ENCODE measurements at places on chromosomes 6 and 20.

DNA sequence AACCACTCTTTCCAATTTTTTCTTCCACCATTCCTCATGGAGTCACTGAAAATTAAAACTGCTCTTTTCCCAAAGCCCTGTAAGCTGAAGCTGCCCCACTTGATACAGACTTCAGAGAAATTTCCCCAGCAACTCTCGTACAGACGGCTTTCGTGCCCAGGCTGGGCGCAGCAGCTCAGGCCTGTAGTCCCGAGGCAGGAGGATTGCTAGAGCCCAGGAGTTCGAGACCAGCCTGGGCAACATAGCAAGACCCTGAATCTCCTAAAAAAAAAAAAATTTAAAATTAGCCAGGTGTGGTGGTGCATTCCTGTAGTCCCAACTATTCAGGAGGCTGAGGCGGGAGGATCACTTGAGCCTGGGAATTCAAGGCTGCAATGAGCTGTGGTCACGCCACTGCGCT is 6.6 kb downstream of the PPDPF start:
- no peak for DNase-seq

DNA sequence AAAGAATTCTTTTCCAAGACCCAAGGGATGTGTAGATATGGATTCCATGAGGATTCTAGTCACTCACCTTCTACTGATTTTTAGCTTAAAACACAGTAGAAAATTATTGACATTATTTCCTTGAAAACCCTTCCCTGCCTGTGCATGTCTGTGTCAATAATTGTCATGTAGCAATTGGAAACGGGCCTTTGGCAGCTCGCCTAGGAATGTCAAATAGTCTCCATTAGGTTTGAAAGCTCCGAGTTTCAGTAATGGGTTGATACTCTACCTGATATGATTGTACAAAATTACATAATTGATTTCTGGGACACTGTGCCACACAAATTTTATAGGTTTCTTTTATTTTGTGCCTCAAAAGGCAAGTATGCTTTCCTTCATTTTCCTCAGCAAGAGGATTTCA is 515.2 kb upstream of the ARID1B start:
- no peak for DNase-seq

DNA sequence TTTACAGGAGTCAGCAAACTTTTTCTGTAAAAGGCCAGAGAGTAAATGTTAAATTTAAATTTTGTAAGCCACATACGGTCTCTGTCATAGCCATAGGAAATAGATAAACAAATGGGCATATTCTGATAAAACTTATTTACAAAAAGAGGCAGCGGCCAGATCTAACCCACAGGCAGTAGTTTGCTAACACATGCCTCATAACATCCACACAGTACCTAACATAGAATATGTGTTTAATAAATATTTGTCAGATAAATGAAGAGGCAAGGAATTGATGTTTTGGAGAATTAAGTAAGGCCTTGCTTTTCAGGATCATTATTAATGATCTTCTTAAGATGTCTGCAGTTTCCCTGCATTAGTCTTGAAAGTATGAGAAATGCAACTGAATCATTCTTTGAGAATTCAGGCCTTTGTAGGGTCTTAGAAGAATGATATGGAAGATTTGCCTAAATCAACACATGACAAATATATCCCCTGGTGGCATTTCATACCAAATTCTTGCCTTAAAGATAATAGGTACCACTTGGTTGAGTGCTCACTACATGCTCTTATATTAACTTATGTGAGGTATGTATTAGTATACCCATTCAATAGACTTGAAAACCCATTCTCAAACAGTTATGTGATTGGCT is 39.3 kb upstream of the TRAM2 start:
- DNase-seq = peak; percentile 57

GRCh38 chr6:128659276-128659675 is 138.9 kb upstream of the PTPRK start:
- no peak for DNase-seq

- peak; percentile 79 for DNase-seq
These were observed 76.7 kb downstream of the CEP162 start for GRCh38 chr6:84150705-84151104.

DNA sequence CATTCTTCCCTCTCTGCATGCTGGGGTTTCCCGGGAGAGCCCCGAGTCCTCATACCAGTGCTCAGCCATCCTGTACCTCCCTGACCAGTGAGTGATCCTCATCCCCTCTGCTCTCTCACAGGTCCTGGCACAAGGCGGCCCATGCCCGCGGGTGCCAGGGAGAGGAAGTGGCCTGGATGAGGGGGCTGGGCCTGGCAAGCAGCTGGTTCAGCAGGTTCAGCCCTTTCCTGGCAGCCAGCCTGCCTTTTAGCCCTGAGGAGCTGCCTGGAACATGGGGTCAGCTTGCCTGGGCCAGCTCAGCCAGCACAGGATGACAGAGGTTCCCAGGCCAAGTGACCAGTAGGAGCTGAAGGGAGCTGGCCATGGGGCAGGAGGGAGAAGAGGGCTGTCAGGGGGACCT is 10.9 kb downstream of the MOCS1 start:
- DNase-seq = no peak

DNA sequence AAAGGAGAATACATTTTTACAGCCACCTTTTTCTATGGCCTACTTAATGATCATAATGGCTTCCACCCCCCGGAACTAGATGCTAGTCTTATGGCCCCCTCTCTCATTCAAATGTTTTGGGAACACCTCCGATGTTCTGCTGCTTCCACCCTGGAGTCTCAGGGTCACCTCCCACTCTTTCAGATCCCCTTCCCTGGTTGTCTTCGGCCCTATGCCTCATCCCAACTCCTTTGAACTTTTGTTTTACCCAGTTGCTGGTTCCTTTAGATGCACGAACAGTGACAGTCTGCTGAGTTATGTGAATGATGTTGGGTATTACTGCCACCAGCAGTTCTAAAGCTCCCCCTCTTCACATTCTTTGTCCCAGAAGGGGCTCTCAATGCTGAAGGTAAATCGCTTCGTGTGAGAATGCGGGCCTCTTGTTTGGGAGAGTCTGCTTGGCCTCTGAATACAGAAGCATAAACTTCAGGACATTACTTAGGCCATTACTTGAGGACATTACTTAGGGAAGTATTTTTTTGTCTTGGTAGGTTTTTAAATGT is 309.1 kb downstream of the SOX4 start:
- DNase-seq = no peak

- DNase-seq = no peak
These were observed 10.2 kb upstream of the TGM3 start for GRCh38 chr20:2285613-2286012.

- DNase-seq = peak; percentile 39
These were observed 2.2 kb downstream of the SRSF3 start for GRCh38 chr6:36596356-36596755.

DNA sequence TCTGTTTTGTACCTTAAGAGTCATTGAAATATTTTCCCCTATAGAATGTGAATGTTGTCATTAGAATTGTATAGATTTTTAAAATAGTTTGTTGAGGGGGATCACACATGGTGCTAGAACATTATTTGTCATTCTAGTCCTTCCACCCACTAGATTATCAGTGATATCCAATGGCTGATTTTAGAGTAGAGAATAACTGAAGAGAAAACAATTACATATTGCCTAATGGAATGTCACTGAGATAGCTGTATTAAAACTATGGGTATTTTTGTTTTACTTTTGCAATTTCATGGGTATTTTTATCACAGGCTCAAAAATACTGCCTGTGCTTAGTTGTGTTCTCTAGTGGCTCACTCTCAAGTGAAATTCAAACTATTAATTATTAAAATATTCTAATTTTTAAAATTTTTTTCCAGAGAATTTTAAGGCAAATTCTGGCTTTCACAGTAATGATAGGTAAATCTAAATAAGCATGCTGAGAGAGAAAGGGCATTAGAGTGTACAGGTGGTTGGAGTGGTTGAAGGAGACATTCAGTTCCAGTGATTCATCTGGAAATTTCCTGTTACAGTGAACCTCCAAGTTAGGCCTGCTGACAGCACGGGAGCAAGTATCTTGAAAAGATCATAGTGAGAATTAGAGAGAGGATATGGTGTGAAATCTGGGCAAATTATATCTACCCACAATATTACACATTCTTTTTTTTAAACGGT is 399.6 kb downstream of the NKAIN2 start:
- DNase-seq = no peak

GRCh38 chr6:45001663-45002062 is 326.5 kb upstream of the RUNX2 start:
- no peak for DNase-seq

- no peak for DNase-seq
These were observed 6.8 kb downstream of the TBPL1 start for GRCh38 chr6:133959667-133960368.

- DNase-seq = no peak
These were observed 40.7 kb downstream of the SLC22A3 start for GRCh38 chr6:160388922-160389321.

GRCh38 chr6:164168595-164168994 is 754.1 kb downstream of the QKI start:
- DNase-seq = no peak

- DNase-seq = no peak
These were observed 9.4 kb upstream of the ZNF343 start for GRCh38 chr20:2518096-2518495.

GRCh38 chr6:33577106-33577535 is 3.0 kb downstream of the BAK1 start:
- DNase-seq = no peak

DNA sequence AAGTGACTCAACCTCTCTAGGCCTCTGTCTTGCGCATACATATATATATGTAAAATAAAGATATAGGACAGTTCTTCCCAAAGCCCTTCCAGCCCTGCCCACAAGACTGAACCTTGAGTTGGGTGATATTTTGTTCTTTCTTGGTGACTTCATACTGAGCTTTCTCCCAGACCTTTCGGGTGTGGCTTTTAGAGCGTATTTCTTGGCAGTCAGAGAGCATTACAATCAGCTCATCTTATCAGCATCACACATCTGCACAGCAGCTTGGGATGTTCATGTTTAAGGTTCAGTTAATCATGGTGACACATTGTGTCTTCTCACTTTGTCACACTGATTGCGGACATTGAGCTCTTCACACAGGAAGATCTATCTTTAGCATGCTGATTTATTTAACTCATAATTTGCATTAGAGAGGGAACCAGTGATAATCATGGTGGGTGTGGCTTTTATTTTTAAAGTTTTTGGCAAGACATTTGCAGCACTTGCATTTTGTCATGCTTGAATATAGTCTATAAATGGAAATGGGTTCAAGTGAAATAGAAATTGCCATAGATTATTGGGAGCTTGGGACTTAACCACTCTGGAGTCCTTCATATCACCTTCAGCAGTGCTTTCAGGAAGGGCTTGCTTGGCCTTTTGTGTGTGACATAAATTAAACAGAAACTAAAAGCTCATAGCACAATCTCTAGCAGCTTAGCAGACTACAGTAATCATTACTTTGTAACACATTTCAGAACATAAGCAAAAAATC is 8.3 kb downstream of the KIF3B start:
- DNase-seq = peak; percentile 14

All from fibroblast of skin of right quadriceps (primary cell).